ENCODE measurements at places on chromosomes 2 and 18. TPM values are rescaled to one million over a fixed set of nuclear protein-coding genes. Genes with fewer than 3 reads are reported as not detected.

IKZF2 gene
- 0.32 TPM for total RNA-seq

FSIP2 gene
- total RNA-seq: 0.30 TPM

CRYGC gene
- total RNA-seq: not detected

C2orf74 gene
- 1.7 TPM for total RNA-seq

WDCP gene
- 12.0 TPM for total RNA-seq

CCDC195 gene
- not detected for total RNA-seq

ITGB6 gene
- total RNA-seq: not detected

RGPD3 gene
- total RNA-seq: 0.32 TPM

AOX1 gene
- 0.32 TPM for total RNA-seq

LDLRAD4 gene
- total RNA-seq: 0.65 TPM

EVA1A gene
- total RNA-seq: 138 TPM

G6PC2 gene
- not detected for total RNA-seq

TRIM43 gene
- not detected for total RNA-seq

Measured in epithelial cell of umbilical artery (primary cell).